ENCODE measurements at places on chromosomes 4 and X.

DNA sequence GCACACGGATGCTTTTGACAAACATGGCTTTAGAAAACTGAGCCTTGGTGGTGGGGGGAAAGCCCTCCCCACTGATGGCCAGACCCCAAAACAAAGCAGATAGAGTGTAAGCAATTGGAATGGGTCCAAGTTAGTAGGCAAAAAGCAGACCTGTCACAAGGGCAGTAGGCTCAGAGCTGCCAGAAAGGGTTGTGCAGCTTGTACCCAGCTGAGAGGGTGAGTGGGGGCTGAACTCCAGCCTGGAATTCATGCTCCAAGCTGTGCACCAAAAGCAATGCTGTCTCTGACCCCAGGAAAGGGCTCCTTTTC, 101.1 kb upstream of the TEX13D start:
- DNase-seq, result no peak

DNA sequence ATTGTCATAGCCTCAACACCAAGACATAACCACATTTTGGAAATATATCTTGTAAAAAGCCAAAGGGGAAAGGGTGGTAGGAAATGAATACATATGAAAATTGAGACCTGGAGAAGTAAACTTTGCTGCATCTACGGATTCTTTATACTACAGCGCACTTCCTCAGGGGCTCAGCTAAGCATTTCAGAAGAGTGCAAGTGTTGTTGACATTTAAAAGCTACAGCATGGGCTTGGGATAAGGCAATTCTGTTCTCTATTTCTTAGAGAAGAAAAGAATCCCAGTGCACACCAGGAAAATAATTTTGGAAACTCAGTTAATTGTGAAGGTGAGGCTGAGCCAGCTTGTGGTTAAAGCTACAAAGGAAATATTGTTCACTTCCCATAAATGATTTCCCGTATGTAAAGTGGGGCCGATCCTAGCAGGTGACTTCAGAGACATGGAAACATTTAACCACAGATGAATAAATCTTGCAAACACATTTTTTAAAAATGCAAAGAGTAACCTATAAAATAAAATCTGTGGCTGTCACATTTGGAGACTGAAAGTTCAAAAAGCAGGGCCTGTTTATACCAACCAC, 12.6 kb upstream of the GBA3 start:
- DNase-seq, result no peak

DNA sequence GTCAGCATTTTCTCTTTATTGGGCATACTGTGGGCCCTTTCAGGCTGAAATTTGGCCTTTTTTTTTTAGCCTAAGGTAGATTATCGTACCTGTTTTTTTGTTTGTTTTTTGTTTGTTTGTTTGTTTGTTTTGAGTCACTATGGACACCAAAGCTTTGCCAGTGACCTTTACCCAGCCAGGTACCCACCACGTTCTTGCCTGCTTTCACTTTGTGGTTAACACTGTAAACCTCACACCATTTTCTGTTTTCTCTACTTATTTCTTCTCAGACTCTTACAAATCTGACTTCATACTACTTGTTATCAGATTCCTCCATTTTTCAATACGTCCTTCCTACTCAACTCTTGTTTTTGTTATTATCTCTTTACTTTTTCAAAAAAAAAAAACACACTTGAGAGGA, 81.5 kb downstream of the ZNF674 start:
- no peak for DNase-seq

DNA sequence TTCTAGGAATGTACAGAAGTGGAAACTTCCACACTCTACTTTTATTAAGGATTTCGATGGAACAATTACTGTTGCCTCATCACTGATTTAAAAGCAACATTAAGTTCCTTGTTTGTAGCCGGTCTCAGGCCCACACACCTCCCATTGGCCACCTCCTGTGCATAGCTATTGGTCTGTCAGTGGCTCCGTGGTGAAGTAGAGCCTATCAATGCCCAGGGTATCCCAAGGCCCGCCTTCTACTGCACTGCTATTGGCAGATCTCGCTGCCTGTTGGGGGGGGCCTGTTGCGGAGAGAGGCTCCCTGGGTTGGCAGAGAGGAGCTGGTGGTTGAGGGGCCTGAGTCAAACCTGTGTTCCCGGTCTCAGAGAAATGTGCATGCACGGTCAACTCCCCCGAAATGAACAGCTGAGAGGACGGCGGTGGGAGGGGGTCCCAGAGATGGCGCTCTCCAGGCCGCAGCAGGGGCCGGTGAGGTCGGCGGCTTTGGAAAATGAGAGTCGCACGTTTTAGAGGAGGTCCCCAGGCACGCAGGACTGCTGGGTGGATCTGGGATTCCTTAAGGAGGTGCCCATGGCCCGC, 4.9 kb upstream of the ARAF start:
- DNase-seq, result peak; percentile 63

DNA sequence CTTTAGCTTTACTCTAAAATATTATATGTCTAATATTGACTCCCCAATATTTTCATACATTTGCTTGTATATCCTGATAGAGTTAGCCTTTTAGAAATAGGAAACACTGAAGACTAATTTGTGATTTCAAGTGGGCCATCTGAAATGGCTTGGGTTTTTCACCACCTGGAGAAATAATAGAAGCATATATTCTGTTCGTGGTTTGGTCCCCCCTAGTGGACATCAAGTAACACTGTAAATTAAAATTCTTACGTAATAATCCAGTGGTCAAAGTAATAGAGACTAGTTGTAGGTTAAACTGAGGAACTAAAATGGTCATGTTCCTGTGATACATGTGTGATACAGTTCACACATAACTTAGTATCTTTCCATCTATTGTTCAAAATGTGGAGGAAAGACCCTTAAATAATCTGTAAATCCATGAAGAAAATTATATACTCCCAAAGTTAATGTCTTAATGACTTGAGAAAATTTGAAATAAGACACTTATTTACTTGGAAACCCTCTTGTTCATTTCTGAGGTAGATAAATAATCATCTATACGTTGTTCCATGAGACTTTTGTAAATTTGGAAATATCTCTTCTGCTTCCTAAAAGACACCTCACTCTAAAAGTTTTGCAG, 79.8 kb upstream of the SMARCAD1 start:
- DNase-seq, result no peak

Data from H1 (cell line).